ENCODE measurements at places on chromosomes 2 and 18. TPM values are rescaled to one million over a fixed set of nuclear protein-coding genes. Genes with fewer than 3 reads are reported as not detected.

DNA sequence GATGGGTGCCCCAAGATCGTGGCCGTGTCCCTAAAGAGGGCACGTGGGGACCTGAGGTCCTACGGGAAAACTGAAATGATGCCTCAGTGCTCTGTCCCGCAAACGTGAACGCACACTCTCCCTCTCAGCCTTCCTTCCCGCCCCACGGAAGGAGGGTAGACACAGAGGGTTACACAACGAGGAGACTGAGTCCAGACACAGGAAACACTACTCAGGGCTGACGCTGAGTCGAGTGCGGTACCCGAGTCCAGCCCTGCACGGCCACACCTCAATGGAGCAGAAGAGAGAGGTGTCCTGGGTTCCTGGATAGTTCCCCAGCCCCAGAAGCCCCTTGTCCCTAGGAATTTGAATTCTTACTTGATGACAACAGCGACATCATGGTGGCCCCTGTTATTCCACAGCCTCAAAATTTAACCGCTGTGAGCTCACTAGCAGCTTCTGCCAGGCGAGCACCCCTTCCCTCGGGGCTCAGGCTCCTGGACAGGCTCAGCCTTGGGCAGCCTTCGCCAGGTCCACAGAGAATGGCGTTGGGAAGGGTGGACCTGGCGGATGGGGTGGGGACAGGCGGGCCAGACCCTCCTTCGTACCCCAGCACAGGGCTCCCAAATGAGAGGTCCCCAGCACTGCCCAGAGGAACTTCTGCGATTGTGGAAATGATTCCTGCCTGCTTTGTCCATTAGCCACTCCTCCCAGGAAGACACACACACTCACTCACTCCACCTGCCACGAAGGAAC lies 980 bp upstream of the RNPEPL1 start:
- peak; percentile 26 for DNase-seq

- no peak for DNase-seq
Observed at GRCh38 chr2:157803952-157804351, 72.2 kb downstream of the ACVR1 start.

- DNase-seq = peak; percentile 24
Observed at GRCh38 chr2:17539611-17540092, 844 bp upstream of the VSNL1 start.

DNA sequence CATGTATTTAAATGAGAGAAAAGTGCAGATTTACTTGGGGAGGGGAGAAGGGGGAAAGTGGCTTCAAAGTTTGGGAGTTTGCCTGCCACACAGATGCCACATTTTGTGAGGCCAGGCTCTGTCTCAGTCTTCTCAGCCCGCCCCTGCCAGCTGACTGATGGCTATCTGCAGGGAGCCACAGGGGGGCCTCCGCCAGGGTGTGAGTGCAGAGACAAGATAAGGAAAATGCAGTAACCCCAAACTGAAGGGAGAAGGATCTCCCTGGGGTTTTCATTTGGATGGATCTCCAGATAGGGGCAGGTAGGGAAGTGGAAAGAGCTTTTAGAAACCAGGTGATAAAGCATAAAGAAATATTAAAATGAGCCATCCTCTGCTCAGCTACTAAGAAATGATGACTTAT lies 128.8 kb downstream of the ZNF521 start:
- no peak for DNase-seq

DNA sequence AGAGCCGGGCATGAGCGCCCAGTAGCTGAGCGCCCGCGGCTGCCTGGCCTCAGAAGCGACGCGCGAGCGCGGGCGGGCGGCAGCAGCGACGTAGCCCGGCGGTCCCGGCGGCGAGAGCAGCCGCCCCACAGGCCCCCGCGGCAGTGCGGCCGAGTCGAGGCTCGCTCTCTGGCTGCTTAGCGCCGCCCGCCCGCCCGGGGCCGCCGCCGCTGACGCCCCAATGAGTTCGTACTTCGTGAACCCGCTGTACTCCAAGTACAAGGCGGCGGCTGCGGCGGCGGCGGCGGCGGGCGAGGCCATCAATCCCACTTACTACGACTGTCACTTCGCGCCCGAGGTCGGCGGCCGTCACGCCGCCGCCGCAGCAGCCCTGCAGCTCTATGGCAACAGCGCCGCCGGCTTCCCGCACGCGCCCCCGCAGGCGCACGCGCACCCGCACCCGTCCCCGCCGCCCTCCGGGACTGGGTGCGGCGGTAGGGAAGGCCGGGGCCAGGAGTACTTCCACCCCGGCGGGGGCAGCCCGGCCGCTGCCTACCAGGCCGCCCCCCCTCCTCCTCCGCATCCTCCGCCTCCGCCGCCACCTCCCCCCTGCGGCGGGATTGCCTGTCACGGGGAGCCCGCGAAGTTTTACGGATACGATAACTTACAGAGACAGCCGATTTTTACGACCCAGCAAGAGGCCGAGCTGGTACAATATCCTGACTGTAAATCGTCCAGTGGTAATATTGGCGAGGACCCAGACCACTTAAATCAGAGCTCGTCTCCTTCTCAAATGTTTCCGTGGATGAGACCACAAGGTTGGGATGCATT lies 847 bp downstream of the HOXD8 start:
- DNase-seq = no peak

- no peak for DNase-seq
Observed at GRCh38 chr2:233980955-233981561, 63.9 kb downstream of the TRPM8 start.

GRCh38 chr18:3234457-3234856 lies 13.1 kb upstream of the MYL12A start:
- no peak for DNase-seq

- peak; percentile 29 for DNase-seq
Observed at GRCh38 chr2:240992572-240993291, 5.7 kb upstream of the SNED1 start.

GRCh38 chr2:181430406-181431118 lies 26.6 kb upstream of the ITGA4 start:
- DNase-seq = no peak

GRCh38 chr2:96580771-96581170 lies 44.2 kb downstream of the ARID5A start:
- no peak for DNase-seq

DNA sequence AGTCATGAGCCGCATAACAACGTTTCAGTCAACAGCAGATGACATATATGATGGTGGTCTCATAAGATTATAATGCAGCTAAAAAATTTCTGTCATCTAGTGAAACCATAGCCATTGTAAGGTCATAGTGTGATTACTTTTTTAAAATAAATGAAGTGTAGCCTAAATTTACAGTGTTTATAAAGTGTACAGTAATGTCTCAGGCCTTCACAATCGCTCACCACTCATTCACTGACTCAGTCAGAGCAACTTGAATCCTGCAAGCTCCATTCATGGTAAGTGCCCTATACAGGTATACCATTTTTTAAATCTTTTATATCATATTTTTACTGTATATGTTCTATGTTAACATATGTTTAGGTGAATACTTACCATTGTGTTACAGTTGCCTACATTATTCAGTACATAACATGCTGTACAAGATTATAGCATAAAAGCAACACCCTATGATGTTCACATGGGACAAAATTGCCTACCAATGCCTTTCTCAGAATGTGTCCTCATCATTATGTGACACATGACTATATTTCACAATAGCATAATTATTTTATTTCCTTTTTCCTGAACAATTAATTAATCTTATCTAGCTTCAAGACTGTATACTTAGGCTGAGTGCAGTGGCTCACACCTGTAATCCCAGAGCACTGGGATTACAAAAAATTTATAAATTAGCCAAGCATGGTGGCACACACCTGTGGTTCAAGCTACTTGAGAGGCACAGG lies 1115.9 kb upstream of the ZEB2 start:
- no peak for DNase-seq

DNA sequence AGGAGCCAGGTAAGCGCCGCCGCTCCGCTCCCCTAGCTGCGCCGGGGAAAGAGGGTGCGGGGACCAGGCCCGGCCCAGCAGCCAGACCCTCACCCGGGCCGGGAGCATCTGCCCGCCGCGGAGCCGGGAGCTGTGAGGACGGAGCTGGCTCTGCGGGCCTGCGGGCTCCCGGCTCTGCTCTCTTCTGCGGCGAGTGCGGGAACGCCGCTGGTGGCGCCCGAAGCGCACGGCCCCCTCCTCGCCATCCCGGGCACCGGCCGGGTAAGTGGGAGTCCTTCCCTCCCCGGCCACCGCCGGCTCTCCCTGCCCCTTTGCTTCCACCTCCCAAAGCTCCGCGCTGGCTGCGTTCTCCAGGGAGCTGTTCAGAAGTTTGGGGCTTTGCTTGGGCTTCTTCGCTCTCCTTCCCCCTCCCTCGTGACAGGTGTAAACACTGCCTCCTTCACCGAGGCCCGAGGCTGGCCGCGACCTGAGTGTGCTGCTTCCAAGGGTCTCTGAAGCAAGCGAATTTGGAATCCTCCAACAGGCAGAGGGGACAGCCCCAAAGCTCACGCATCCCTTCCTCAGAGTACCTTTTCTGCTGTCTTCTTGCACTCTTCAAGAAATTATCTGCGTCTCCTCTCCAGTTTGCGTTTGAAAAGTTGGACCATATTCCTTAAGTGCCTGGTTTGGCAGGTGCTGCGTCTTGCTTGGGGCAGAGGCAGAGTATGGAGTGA lies 632 bp downstream of the AFTPH start:
- peak; percentile 41 for DNase-seq

GRCh38 chr2:237735798-237736197 lies 62.8 kb upstream of the RBM44 start:
- no peak for DNase-seq

DNA sequence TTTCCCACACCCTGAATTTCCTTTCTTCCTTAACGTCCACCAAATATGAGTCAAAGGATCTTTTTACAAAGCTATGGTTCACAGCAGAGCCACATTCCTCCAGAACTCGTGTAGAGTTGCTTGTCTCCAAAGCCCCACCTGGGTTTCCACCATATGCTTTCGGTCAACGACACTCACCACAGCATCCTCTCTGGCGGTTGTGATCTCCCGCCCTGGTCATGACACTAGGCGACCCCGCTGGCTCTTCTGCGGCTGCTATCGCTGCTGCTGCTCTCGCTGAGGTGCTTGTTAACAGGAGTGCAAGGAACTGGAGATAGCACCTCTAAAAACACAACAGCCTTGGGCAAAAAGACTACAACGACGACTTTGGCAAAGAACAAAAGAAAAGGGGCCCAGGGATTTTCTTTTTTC lies 340 bp downstream of the SLC40A1 start:
- DNase-seq = peak; percentile 48

DNA sequence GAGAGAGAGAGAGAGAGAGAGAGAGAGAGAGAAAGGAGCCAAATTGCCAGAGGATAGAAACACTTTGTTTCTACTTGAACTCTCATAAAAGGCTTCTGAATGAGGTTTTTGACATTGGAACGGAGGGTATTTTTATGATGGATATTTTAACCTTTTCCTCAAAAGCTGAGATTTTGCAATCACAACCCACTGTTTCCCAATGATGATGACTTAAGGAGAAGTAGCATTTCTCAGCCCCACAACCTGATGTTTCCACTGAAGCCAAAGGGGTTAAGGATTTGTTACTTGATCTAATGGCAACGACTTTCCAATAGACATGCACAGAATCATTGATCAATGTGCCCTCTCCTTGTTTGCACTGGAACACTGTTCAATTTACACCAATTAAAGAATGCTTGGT lies 67.1 kb upstream of the POU3F3 start:
- no peak for DNase-seq

DNA sequence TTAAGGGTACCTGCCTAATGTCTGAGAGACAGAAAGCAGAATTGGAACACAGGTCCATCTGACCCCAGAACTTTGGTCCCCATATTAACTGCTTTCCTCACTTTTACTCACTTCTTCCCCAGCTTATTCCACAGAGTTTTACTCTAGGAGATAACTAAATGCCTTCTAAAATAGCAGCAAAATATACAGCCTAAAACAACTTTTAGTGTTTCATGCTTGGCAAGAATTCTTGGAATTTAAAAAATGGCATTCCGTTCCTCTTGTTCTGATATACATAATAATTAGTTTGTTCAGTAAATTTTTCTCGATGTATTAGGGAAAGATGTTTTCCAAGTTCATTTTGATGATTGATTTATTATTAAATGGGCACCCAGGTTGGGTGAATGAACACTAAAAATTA lies 151.9 kb downstream of the FHOD3 start:
- DNase-seq = no peak

GRCh38 chr18:36593641-36594040 lies 235.2 kb downstream of the TPGS2 start:
- no peak for DNase-seq

GRCh38 chr2:134301099-134301927 lies 47.4 kb downstream of the MGAT5 start:
- DNase-seq = no peak

- peak; percentile 57 for DNase-seq
Observed at GRCh38 chr2:66433945-66434678, 813 bp upstream of the MEIS1 start.

GRCh38 chr2:72581560-72582181 lies 244.2 kb downstream of the EXOC6B start:
- DNase-seq = no peak

DNA sequence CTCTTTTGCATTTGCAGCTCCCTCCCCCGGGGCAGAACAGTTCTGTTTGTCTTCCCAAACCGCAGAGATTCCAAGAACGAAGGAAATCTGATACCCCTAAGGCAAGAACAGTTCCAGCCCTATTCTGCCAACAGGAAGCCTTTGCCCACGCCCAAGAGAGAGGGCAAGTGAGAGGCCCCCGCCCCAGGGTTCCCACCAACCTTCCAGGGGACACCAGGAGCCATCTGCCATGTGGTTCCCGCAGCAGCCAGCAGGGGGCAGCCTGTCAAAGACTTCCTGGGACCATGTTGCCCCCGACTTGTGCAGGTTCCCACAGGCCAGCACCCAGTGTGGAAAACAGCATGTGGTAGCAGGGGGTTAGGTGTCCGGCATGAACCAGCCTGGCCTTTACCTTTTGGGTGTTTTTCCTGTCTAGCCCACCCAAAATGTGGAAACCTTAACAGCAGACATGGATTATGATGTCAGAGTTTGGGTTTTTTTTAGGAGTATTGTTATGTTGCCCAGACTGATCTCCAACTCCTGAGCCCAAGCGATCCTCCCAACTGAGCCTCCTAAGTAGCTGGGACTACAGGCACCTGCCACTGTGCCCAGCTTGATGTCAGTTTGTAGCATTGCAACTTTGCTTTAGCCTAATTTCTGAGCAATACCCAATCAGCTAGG lies 21.7 kb upstream of the EFHD1 start:
- peak; percentile 52 for DNase-seq

GRCh38 chr18:12840382-12840781 lies 43.7 kb downstream of the PTPN2 start:
- DNase-seq = no peak

Gene GALNT3
- total RNA-seq = 0.35 TPM

Gene CD8B2
- total RNA-seq = not detected

Gene ARHGEF33
- 0.44 TPM for total RNA-seq

Gene KCTD1
- 42.2 TPM for total RNA-seq

Gene EFR3B
- 8.7 TPM for total RNA-seq

Gene IL36G
- not detected for total RNA-seq

Gene GPR75
- 1.3 TPM for total RNA-seq

Gene KLHL30
- 15.8 TPM for total RNA-seq

Gene IGFBP5
- total RNA-seq = 207 TPM

Gene DNAH7
- total RNA-seq = 0.50 TPM

Gene NEB
- total RNA-seq = 24.7 TPM

Gene EPAS1
- total RNA-seq = 377 TPM
